Choroid plexus epithelial cell (primary cell): ENCODE measurements at places on chromosomes 6 and 20.

GRCh38 chr6:149859938-149860337, 4.2 kb downstream of the LRP11 start:
- DNase-seq: no peak

GRCh38 chr6:105014954-105015353, 58.0 kb downstream of the LIN28B start:
- DNase-seq: peak; percentile 11

DNA sequence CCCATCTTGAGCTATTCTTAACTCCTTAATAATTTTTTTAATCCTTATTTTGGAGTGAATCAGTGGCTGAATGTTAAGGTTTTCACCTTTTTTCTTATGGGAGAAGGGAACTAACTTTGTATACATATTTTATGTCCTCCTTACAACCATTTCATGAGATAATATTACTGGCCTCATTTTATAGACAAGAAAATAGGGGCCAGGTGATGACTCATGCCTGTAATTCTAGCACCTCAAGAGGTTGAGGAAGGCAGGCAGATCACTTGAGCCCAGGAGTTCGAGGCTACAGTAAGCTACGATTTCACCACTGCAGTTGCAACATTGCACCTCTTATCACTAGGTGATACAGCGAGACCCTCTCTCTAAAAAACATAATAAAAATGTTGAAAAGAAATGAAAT, 128.7 kb downstream of the TMEM242 start:
- DNase-seq: peak; percentile 55

DNA sequence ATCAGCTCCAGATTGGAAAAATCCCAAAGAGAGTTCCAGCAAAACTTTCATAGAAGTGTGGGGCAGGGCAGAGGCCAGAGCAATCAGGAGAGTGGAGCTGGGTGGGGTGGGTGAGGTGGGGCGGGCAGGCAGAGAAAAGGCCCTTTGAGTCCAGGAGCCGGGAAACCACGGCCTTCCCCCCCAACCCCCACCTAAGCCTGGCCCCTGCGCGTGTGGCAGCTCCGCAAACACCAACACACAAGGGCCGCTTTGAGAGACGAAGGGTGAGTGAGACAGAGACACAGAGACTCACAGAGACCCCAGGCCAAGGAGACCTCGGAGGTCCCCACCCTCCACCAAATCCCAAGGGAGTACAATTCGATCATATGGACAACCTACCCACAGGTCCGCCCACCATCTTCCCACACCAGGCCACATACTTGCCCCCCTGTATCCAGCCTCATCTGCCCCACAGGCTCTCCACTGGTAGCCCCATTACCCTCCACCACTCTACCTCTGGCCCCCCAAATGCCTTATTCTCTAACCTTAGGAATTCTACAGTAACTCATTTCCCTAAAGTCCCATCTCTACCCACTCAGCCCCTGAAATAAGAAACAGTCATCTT, 1.7 kb downstream of the COL11A2 start:
- no peak for DNase-seq

- no peak for DNase-seq
Observed at GRCh38 chr20:59456342-59457279, 147.7 kb upstream of the PHACTR3 start.

GRCh38 chr6:123636282-123636681, 468 bp downstream of the TRDN start:
- DNase-seq: no peak

DNA sequence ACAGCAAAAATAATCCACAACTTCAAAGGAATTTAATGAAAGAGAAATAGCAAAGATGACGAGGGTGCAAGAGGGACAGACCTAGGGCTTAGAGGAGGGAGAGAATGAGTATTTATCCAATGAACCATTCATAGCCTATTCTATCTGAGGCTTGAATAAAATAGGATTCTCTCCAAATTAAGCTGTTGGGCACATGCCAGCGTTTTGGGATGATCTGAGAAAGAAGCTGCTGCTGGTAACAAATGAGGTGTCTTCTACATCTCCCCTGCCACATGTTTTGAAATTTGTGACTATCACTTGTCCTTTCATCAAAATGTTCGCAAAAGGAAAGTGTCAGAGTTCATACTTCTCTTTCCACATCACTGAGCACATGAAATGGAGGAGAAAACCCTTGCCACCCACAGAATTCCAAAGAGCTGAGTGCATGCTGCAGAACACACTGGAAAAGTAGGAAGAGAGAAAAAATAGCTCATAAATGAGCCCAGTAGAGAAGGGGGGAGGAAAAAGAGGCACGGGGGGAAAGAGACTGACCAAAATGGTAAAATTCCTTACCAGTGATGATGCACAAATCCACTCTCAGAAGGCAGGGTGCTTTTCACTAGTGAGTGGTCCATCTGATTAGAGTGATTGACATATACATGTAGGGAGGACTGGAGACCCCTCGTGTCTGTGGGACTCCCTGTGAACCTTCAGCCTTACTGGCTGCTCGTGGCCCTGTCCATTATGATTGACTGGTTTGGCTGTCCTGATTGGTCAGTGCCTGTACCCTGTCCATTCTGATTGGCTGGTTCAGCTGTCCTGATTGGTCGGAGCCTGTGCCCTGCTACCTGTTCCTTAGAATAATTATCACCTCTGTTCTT, 180.5 kb downstream of the OGFRL1 start:
- peak; percentile 85 for DNase-seq

GRCh38 chr20:42945234-42945994, 244.3 kb downstream of the PTPRT start:
- no peak for DNase-seq

DNA sequence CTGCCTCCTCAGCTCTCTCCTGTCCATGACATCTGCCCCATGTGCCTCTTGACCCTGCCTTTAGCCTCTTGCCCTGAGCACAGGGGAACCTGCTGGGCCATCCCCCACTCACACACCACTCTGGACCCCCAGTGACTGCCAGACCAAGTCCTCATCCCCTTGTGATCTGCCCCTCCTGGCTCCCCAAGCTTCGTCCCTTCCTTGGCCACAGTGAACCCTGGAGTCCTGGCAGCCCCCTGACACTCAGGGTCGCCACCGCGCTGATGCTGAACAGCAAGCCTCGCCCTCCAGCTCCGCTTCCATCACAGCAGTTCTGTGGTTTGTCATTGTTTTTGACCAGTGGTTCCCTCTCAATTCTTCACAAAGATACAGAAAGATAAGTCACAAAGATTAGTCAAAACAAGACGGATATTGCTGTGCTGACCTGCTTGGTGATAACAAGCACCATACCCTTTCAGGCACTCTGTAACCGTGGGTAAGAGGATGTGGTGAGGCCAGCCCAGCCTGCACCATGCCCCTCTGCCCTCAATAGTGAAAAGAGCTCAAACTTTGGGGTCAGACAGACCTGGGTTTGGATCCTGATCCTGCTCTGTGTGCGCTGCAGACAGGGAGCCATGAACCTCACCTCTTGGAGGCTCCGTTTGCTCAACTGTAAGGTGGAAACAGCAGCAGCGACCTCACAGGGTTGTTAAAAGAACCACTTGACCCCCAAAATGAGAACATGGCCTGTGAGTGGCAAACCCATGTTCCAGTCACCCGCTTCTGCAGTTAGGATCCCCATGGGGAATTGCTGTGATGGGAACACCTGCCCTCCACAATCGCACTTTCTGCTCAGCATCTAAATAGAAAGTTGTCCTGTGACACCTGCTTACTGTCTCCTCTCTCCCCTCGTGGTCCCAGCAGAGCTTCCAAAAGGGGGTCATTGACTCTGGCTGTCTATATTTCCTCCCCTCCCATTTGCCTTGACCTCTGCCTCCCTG, 114.5 kb downstream of the TOX2 start:
- DNase-seq: no peak

DNA sequence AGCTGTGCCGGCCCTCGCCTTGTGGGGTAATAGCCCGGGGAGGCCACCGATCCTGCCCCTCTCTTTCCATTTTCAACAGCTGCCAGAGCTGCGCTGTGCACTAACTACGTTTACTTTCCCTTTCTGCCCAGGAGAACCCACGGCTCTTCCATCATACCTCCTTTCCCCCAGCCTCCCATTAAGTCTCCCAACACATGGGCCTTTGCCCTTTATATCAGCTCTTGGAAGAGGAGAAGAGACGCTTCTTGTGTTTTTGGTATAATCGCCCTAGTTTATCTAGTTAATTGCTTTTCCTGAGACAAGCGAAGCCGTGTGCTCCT, 637 bp downstream of the UBR2 start:
- peak; percentile 59 for DNase-seq

- DNase-seq: no peak
Observed at GRCh38 chr6:8391934-8392333, 43.4 kb downstream of the SLC35B3 start.

GRCh38 chr6:103908898-103909297, 950.8 kb downstream of the HACE1 start:
- DNase-seq: no peak

DNA sequence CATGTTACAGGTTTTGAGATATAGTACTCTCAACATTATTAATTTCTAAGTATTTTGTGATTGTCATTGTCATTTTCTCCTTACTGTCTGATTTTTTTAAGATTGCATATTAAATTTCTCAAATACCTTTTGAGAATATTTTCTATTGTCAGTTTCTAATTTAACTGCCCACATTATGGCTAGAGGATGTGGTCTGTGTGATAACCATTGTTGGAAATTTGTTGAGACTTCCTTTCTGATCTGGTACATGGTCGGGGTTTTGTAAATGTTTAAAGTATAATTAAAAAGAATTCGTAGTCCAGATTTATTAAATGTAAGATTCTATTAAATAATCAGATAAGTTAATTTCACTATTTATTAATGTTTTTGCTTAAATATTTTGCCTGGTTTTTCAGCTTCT, 60.1 kb downstream of the SLX4IP start:
- DNase-seq: no peak

DNA sequence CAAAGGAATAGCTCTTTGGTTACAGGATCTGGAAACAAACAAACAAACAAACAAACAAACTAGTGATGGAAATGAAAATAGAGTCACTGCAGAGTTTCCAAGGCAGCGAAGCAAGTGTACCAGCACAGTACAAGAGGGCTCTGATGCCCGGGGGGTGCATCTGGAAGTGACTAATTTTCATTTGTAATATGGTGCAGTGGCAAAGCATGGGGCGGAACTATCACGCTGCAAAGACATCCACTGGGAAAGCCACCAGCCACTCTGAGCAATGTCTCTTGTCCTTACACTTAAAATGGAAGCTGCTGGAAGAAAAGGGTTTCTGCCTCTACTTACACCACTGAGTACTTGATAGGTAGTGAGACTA, 44.4 kb upstream of the NEDD9 start:
- DNase-seq: no peak

DNA sequence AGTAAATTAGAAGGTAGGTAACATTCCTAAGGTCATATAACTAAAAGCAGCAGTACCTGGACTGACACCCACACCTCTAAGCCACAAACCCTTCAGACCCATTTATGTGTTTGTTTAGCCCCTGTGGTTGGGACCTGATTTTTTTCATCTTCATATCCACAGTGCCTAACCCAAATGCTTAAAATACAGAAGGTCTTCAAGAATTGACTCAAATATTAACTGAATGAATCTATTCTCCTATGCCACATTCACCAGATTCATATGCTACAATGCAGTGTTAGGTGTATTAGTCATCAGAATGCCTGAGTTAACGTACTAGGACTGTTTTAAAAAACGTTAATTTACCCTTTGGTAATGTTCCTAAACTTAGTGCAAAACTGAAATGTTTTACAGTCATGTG, 124.8 kb downstream of the AHI1 start:
- DNase-seq: peak; percentile 36

GRCh38 chr6:52574709-52575501, 2.0 kb downstream of the TRAM2 start:
- DNase-seq: peak; percentile 61

DNA sequence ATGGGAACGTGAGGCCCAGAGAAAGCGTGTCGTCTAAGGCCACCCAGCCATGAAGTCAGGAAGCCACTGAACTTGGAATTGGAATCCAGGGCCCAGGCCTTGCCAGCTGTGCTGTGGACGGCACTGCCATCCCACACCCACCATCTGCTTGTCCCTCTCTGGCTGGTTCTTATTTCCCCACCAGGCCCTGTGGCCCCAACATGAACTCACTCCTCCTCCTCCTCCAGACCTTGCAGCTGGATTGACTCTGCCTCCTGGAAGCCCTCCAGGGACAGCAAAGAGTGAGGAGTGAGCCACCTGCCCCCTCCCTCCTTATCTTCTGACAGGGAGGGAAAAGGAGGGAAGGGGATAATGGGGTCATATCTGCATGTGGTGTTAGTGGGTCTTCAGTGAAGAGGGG, 16.0 kb upstream of the IP6K3 start:
- no peak for DNase-seq

GRCh38 chr6:118100717-118101116, 193.7 kb downstream of the SLC35F1 start:
- no peak for DNase-seq

- DNase-seq: no peak
Observed at GRCh38 chr6:126261792-126262421, 78.0 kb upstream of the CENPW start.

DNA sequence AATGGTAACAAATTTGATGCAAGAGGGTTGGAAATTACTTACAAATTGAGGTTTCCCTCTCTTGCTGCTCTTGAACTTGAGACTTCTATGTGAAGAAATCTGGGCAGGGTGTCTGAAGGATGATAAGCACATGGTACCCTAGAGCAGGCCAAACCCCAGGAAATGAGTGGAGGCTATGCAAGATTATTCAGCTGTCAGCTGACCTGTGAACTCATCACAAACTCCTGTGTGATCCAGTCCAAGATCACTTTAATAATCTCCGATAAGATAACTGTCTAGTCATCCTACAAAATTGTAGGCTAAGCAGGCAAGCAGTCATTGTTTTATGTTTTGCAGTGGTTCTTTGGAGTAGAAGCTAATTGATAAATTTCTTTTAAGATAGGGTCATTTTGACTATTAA, 213.1 kb downstream of the BTBD3 start:
- DNase-seq: peak; percentile 16

GRCh38 chr20:38202982-38203293, 37.9 kb upstream of the TGM2 start:
- no peak for DNase-seq

DNA sequence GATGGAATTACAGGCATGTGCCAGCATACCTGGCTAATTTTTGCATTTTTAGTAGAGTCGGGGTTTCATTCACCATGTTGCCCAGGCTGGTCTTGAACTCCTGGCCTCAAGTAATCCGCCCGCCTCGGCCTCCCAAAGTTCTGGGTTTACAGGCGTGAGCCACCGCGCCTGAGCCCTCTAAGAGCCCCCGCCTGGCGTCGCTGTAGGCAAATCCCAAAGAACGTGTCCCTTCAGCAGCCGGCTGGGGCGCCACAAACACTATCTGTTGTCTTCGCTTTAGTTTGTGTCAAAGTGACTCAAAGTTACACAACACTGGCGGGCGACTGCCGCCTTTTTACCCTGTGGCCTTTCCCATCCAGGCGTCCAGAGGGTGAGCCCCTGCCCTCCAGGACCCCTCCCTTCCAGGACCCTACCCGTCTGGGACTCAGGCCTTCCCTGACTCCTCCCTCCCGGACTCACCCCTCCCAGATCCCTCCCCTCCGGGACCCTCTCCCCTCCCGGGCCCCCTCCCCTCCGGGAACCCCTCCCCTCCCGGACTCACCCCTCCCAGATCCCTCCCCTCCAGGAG, 940 bp upstream of the ADRM1 start:
- DNase-seq: peak; percentile 94

GRCh38 chr6:144546807-144547206, 261.7 kb downstream of the UTRN start:
- DNase-seq: no peak

- peak; percentile 5 for DNase-seq
Observed at GRCh38 chr6:159807150-159807858, 7.2 kb downstream of the PNLDC1 start.
